Left kidney (tissue), 8 donors: ENCODE measurements at places on chromosomes 12 and 14.

DNA sequence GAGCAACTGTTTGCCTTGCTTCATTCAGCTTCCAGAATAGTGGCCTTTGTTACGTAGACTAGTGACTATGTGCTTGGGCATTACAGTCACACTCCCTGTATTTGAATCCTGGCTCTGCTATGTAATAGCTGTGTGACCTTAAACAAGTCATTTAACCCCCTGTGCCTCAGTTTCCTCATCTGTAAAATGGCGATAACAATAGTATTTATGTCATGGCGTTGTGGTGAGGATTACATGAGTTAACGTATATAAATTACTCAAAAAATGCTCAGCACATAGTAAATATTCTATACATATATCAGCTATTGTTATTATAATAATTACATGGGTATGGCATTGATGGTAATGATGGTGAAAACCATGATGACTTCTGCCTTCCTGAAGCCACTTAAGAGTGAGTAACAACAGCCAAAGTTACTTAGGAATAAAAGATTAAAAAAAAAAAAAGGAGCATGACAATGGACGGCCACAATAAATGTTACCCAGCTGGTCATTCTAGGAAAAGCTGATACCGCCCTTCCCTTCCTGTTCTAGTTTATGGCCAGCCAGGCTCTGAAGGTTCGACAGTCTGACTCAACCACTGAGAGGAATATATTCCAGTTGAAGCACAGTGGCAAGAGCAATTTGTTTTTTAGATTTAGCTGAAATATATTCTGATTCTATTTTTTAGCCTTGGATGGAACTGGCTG lies 9.9 kb upstream of the ADIPOR2 start:
- DNase-seq: no peak

DNA sequence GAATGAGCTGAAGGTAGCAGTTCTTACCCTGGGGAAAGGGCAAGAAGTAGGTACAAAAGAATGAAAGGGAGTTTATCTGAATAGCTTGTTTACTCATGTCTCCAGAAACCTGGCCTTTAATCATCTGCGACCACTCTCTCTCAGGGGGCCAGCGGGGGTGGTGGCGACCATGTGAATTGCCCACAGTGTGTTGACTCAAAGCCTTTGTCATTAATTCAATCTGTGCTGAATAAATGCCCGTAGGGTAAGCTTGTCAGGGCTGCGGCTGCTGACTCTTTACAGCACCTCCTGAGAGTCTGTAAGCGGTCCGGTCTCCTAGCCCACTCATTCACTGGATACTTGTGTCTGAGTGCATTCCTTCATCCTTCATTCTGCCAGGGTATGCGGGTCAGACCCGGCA lies 874.4 kb downstream of the SLC6A15 start:
- DNase-seq: no peak

GRCh38 chr12:77089686-77090220 lies 24.4 kb upstream of the E2F7 start:
- DNase-seq: no peak

GRCh38 chr12:23096321-23096720 lies 471.4 kb downstream of the ETNK1 start:
- DNase-seq: no peak

DNA sequence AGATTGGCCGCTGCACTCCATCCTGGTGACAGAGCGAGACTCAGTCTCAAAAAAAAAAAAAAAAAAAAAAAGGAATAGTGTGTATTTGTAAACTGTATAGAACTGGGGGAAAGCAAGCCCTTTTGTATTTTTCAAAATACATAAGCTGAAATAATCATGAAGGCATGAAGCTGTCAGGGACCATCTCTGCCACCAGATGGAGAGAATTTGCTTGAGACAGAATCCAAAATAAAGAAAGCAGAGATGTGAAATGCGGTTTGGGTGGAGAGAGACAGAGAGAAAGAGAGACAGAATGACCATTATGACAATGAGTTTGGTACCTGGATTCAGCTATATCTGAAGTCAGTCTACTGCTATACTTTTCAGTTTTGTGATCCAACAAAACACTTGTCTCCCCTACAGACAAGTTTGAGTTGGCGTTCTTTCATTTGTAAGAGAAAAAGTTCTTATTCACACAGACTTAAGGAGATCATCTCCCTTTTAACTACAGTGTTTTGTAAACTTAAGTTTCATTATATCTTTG lies 155.7 kb upstream of the LRIG3 start:
- DNase-seq: no peak

DNA sequence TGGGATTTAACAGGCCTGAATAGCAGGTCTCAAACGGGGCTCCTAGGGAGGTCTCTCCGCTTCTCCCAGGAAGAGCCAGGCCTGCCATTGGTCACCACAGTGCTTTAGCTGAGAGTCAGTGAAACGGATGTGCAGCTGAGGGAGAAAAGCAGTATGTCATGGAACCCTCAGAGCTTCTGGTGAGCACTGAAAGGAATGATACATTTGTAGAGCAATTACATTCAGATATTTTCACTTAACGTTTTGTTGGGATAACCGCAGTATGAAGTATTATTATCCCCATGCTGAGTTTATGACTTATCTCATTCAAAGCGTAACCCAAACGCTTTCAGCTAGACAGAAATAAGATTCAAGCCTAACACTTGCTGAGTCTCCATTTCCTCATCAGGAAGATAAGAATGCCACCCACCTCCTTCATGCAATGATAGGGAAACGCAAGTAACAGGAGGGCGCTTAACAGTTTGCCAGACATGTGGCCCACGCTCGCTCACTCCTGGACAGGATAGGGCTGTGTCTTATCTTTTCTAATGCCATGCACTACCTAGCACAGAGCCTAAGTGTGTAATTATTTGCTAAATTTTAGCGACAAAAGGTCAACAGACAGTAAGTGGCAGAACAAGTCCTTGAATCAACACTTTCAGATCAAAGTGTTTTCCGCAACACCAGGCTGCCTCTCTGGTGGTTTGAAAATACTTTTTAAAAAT lies 28.2 kb downstream of the DAD1 start:
- DNase-seq: no peak

GRCh38 chr14:74620497-74620921 lies 8.5 kb upstream of the LTBP2 start:
- DNase-seq: no peak
